ENCODE measurements at places on chromosomes 3 and 15.
A peak's percentile ranks its signal among the peaks of the same experiment; 100 is the strongest.

DNA sequence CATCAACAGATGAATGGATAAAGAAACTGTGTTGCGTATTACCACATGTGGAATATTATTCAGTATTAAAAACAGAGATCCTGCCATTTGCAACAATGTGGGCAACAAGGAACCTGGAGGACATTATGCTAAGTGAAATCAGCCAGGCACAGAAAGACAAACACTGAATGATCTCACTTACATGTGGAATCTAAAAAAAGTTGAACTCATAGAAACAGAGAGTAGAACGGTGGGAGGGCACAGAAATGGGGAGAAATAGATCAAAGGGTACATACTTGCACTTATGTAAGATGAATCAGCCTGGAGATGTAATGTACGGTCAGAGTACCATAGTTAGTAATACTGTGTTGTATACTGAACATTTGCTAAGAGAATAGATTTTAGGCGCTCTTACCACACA is 29.8 kb upstream of the MUC13 start:
- no peak for DNase-seq

DNA sequence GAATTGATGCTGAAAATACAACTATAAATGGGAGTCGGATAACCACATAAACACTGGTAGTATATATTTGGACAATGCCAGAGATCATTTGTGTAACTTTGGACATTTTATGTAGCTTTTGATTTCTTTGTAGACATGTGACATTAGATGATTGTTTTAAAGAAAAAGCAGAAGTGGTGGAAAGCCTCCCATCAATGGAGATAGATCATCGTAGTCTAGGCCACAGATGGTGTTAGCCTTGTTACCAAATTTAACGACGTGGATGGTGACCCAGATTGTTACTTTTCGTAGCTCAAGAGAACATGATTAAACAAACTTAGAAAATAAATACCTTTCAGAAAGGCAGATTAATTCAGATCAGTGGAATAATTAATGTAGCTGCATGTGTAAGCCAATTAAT is 8.8 kb downstream of the CACNA1D start:
- DNase-seq = no peak

- no peak for DNase-seq
Observed at GRCh38 chr15:82168296-82168695, 94.2 kb downstream of the EFL1 start.

DNA sequence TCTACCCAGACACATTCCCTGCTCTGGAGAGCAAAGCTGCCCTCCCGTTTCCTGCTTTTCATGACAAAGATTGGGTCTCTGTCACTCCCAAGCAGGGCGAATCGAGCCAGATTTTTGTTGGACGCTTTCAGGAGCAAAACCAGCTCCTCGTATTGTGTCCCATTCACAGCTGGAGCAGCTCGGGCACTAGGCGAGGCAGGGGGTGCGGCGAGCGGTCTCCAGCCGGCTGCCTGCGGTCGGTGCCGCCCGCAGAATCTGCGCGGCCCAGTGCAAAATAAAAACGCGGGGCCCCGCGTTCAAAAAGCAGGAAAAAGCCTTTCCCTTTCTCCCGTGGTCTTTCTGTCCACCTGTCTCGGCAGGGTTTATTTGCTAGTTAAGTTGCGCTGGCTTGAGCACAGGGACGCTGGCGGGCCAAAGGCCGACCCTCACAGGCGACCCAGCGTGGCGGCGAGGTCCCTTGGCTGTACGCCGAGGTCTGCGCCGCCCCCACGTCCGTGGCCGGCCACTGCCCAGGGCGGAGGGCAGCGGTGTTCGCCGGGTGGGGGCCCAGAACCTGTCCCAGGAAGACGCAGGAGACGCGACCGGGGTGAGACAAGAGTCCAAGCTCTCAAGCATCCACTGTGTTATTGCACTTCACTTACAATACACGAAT is 71.2 kb downstream of the CYP19A1 start:
- no peak for DNase-seq

DNA sequence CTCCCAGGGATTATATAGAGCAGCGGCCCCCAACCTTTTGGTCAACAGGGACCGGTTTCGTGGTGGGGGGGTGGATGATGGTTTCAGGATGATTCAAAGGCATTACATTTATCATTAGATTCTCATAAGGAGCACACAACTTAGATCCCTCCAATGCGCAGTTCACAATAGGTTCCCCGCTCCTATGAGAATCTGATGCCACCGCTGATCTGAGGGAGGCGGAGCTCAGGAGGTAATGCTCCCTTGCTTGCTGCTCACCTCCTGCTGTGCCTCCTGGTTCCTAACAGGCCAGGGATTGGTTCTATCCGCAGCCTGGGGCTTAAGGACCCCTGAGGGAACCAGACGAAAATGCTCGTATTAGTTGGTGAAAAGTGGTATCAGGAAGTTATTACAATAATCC is 1.3 kb upstream of the HACD2 start:
- DNase-seq = peak; percentile 23

DNA sequence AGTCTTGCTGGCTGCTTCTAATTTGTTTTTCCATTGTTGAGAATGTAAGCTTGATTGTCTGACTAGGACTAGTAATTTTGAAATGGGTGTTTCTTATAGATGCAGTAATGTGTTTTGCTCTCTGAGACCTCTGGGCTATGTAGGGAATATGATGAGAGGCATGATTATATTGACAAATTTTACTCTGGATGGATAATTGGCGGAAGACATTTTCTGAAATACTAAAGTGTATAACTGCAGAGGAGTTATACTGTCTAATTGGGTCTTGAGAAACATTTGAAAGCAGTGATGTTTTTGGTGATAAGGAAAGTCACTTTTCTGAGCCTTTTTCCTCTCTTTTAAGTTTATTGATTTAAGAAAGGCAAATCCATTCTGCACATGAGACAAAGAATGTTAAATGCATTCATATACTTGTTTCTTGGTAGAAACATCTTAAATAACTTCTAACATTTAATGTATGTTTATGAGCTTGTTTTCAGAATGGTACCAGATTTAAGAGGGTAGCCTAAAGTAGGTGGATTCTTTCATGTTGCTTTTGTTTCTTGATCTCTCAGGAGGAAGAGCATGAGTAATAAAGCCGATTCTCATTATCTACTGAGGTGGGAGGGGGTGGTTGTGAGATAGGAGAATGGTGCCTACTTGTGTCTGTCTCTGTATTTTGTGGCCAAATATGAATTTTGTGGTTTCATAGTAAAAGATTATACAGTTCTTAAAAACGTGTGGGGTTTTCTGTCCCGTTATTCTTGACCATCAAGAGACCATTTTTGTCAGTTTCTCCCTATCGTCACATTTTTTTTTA is 2.0 kb downstream of the ATP2C1 start:
- DNase-seq = peak; percentile 37

- DNase-seq = no peak
Observed at GRCh38 chr15:75306188-75306587, 23.6 kb downstream of the GOLGA6D start.

GRCh38 chr3:25283613-25284012 is 144.4 kb upstream of the RARB start:
- DNase-seq = no peak

DNA sequence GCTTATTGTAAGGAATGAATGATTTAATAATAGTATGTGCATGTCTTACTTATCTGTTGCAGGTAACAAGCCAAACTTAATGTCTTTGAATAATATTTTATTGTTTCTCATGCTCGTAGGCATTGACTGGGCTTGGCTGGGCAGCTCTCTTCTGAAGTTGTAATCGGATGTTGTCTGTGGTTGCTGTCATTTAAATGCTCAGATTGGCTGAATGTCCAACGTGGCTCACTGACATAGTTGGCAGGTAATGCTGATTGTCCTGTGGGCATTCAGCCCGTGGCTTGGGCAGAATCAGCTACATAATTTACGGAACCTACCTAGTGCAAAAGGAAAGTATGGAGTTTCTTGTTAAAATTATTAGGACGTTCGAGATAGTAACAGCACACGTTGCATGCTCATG is 297.4 kb upstream of the GBE1 start:
- no peak for DNase-seq

DNA sequence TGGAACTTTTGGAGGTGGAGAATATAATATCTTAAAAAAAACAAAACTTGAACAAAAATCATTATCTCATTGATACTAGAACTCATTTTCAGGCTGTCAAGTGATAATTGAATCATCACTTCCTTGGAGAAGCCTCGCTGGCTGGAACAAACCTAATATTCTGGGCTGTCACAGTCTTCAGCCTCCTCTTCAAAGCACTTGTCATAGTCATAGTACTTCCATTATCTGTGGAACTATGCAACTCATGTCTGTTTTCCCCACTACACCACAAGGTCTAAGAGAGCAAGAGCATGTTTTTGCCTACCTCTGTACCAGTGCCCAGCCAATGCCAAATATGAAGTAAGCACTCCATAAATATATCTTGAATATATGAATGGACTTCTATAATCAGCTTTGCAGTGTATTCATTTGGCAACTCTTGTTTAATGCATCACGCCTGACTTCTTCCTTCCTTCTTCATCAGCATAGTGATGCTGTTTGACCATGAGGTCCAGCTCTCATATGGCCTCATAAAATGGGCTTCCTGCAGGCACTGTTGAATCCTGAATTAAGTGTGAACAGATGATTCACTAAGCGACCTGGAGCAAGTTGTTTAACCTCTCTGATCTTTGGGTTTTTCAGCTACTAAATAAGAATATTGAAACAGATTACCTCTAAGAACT is 86.6 kb upstream of the SNRK start:
- no peak for DNase-seq

GRCh38 chr3:181757694-181758306 is 46.1 kb downstream of the SOX2 start:
- DNase-seq = no peak

DNA sequence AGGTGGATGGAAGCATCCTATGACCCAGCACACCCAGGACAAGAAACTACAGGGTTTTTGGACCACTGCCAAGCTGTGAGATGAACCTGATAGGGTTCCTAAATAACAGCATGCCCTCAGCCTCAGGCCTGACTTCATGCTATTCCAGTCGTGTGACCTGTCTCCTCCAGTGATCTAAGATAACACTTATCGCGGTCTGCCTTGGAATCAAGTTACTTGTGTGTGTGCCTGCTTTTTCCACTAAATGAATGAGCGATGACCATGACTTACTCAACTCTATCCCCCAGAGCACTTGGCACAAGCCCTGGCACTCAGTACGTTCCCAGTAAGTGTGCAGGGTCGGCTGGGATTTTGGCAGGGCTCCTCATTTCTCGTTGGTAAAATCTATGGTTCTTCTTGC is 172.7 kb upstream of the TP63 start:
- no peak for DNase-seq

GRCh38 chr15:98682992-98683701 is 34.8 kb downstream of the IGF1R start:
- no peak for DNase-seq

GRCh38 chr3:141828890-141829289 is 47.6 kb upstream of the ATP1B3 start:
- DNase-seq = no peak

DNA sequence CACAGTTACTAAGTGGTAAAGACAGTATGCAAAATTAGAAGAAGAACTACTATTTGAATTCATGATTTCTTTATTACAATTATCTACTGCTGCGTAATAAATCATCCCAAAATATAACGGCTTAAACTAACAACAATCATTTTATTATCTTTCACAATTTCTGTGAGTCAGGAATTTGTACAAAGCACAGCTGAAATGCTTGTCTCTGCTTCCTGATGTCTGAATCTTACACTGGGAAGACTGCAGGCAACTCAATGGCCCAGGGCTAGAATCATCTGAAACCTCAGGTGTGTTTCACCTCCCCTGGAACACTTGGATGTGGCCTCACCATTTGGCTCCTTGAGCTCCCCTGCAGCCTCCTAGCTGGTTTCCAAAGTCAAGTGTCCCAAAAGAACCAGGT is 145.1 kb downstream of the MAGI1 start:
- no peak for DNase-seq

DNA sequence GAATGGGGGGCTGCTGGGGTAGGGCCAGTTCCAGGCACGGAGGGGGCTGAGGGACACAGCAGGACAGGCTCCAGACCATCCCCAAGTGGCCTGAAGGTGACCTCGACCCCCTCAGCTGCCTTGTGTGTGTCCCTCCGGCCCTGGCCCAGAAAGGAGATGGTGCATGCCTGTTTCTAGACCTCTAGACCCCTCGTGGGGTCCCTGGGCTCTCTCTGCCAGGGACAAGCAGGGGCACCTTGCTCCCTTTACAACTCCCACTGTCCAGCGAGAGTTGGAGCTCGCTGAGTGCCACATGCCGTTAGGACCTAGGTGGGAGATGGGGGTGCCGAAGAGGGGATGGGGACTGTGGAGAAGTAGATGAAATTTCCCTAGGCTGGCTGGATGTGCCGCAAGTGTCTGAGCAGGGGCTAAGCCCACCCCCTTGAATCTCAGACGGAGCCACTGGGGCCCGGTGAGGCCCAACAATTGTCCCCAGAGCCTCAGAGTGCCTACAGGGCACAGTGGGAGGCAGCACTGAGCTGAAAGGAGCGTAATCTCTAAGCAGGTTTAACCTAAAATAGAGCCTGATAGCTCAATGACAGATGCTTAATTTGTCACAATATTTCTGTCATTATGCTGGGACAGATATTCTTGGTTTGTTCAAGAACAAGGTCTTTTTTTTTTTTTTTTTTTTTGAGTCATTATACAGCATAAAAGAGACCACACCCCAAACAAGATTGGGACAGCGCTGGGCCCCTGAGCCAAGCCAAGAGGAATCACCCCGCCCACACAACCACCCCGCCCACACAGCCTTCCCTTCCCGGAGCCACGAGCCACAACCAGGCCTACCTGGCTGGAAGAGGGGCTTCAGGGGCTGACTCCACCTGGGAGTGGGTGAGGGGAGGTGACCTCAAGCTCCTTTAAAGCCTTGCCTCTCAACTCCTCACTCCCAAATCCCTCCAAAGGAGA is 23.6 kb upstream of the KLF13 start:
- peak; percentile 26 for DNase-seq

- no peak for DNase-seq
Observed at GRCh38 chr3:142086581-142087090, 62.7 kb downstream of the TFDP2 start.

DNA sequence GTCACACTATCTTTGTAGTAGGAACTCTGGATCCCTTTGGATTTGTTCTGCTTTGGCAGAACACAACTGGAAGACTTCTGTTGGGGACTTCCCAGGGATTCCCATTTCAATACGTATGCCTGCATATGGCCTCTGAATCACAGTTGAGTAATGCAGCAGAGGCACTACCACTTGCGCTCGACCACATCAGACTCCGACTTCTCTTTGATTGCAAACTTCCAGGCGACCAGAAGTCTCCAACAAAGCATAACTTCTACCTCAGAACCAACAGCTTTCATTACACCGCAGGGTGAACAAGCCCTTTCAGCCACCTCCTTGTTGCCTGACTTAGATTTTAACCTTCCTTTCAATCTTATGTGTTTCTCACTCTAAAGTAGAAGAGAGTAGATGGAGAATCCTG is 924.4 kb downstream of the IGSF11 start:
- no peak for DNase-seq

DNA sequence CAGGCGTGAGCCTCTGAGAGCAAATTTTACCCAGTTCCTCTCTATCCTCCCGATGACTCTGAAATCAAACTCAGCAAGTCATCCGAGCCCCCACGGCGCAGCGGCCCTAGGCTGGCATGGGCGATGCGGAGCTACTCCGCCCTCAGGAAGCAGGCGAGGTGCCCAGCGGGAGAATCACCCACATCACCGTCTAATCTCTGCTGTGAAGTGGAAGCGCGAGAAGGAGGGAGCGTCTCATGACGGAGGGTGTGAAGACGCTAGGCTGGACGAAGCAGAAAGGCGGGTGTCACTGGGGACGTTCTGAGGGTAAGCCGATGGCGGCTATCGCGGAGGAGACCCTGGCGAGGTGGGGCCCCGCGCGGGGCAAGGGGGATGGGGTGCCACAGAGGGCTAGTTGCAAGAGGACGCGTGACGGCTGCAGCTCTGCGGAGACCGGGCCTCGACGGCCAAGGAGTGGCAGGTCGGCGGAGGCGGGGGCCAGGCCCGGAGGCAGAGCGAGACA is 9.1 kb upstream of the GNAI2 start:
- no peak for DNase-seq

GRCh38 chr15:49155834-49156627 is 632 bp upstream of the COPS2 start:
- no peak for DNase-seq
